ENCODE measurements at places on chromosomes 1 and 21. TPM values are rescaled to one million over a fixed set of nuclear protein-coding genes. Genes with fewer than 3 reads are reported as not detected.

GRCh38 chr1:3948344-3948743 lies 48.3 kb upstream of the C1orf174 start:
- DNase-seq, result no peak
- no peak overlapping the region for H3K27ac ChIP-seq
- no peaks in the 10 kb centered on the region for H3K36me3 ChIP-seq
- no peak overlapping the region for H3K4me3 ChIP-seq

DNA sequence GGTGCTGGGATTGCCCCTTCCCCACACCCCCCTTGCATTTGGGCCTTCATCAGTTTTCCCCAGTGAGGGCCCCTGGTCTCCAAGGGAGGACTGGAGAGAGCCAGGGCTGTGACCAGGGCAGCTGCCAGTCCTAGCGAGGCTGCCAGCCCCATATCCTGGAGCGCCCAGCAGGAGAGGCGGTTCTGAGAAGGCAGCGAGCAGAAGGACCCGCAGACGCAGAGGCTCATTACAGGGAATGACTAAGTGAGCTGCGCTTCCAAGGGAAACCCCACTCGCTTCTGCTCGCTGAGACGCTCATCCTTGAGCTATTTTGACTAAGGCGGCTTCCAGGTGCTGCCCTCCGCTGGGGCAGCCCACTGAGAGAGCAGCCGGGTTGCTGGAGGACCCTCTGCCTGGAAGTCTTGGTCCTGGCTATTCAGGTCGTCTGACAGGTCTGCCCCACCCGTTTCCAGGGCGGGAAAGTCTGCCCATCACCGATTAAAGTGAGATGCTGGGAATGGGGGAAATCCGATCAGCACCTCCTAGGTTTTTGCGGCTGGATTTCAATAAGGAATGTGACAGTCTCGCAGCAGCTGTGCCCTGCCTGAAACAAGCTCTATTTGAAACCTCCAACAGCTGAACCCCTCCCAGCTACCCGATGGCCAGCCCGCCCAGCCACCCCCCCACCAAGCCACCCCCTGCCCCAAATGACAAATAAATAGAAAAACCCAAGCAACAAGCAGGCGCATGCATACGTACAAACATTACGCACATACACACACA lies 2.8 kb downstream of the KCNN3 start:
- H3K4me3 ChIP-seq, result no peak overlapping the region
- no peaks in the 10 kb centered on the region for H3K36me3 ChIP-seq
- DNase-seq, result no peak
- H3K27me3 ChIP-seq, result peaks cover 2% of the 10 kb centered on the region

Gene MIXL1
- 0.69 TPM for total RNA-seq

Gene FCAMR
- not detected for total RNA-seq

Gene ATP1A4
- not detected for total RNA-seq

GRCh38 chr1:47230692-47231300 lies 1.2 kb downstream of the TAL1 start:
- no peak for DNase-seq
- H3K4me1 ChIP-seq, result no peaks in the 10 kb centered on the region
- no peak overlapping the region for H3K4me3 ChIP-seq
- no peak overlapping the region for H3K27ac ChIP-seq

Gene OR2AK2
- total RNA-seq, result not detected

- H3K36me3 ChIP-seq, result no peaks in the 10 kb centered on the region
- no peak for DNase-seq
- H3K4me3 ChIP-seq, result no peak overlapping the region
- H3K27me3 ChIP-seq, result no peaks in the 10 kb centered on the region
- H3K4me1 ChIP-seq, result no peaks in the 10 kb centered on the region
These were observed 22.8 kb downstream of the ERG start for GRCh38 chr21:38475519-38475918.

Gene PRELP
- not detected for total RNA-seq

DNA sequence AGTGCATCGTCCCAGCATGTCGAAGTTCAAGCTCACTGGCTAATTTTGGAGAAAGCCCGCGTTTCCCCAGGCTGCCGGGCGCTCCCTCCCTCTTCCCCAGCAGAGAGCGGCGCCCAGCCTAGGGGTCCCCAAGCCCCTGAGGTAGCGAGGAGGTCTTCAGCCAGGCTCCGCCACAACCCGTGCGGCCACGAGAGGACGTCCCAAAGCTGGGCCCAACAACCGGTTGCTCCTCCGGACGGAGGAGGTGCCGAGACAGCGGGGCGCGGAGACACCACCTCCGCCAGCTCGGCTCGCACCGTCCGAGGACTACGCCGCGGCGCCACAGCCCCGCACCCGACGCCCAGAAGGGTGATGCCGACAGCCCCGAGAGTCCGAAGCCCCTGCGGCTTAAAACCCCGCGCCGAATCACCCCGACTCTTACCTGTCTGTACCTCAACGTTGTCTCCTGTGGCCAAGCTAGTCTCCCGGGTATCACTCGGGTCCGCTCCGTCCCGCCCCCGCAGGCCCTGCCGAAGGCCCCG lies at the start of gene DENND2C:
Gene DENND2C (minus strand): TSS at position 488 of the 521 bp plus-strand sequence. CDS start 44,065 bp downstream, outside the sequence.
- peak within 1 kb of the TSS; percentile 71 for H3K4me3 ChIP-seq
- DNase-seq, result no peak
- peaks cover 2% of the 10 kb centered on the region for H3K27me3 ChIP-seq
- no peak within 1 kb of the TSS for H3K27ac ChIP-seq

Gene DNASE2B
- total RNA-seq, result not detected

Gene GREM2
- total RNA-seq, result not detected

- no peaks in the 10 kb centered on the region for H3K27me3 ChIP-seq
- no peak for DNase-seq
- peak overlapping the region; percentile 11 for H3K4me3 ChIP-seq
- H3K4me1 ChIP-seq, result no peaks in the 10 kb centered on the region
- H3K36me3 ChIP-seq, result no peaks in the 10 kb centered on the region
- H3K27ac ChIP-seq, result no peak overlapping the region
These were observed 4.1 kb downstream of the SAMSN1 start for GRCh38 chr21:14541841-14542490.

Gene MX2
- total RNA-seq, result 56.7 TPM

DNA sequence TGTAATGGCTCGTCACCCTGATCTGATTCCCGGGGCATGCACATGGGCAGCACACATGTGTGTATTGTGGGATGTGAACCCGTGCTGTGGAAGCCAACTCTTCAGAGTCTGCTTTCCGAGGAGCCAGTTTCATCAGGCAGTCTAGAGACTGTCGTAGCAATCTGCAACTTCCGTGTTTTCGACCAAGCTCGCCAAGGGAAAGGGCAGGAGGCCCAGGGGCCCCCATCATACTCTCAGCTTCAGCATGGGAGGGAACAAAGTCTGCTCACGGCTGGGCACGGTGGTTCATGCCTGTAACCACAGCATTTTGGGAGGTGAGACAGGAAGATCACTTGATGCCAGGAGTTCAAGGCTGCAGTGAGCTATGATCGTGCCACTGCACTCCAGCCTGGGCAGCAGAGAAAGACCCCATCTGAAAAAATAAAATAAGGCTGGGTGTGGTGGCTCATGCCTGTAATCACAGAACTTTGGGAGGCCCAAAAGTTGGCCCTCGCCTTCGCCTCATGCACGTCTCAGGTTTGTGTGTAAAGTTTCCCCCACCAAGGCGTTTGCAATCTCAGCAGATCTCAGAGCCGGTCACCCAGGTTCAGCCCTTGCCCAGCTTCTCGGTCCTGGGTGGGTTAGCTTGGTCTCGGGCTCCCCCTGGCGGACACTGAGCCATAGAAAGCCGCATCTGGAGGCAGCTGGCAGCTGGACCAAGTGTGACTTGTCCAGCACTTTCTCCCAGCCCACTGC lies 48.5 kb upstream of the SLC25A33 start:
- no peaks in the 10 kb centered on the region for H3K4me1 ChIP-seq
- no peaks in the 10 kb centered on the region for H3K36me3 ChIP-seq
- no peak overlapping the region for H3K4me3 ChIP-seq
- peak; percentile 69 for DNase-seq
- H3K27ac ChIP-seq, result peak overlapping the region; percentile 72

- no peak overlapping the region for H3K27ac ChIP-seq
- DNase-seq, result no peak
- H3K4me1 ChIP-seq, result no peaks in the 10 kb centered on the region
These were observed 30.3 kb downstream of the NHLH2 start for GRCh38 chr1:115810609-115811008.

Gene NBPF20
- 3.5 TPM for total RNA-seq

DNA sequence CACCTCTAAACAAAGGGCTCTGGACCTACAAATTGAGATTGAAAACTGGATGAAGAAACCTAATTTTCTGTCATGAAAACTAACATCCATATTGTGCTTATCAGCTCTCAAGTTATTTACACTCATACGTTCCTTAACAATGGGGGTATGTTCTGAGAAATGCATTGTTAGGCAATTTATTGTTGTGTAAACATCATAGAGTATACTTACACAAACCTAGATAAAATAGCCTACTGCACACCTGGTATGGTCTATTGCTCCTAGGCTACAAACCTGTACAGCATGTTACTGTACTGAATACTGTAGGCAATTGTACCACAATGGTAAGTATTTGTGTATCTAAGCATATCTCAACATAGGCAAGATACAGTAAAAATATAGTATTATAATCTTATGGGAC lies 191.4 kb downstream of the TM2D1 start:
- no peak for DNase-seq
- H3K27me3 ChIP-seq, result peaks cover 2% of the 10 kb centered on the region
- H3K36me3 ChIP-seq, result no peaks in the 10 kb centered on the region
- H3K4me1 ChIP-seq, result no peaks in the 10 kb centered on the region
- no peak overlapping the region for H3K4me3 ChIP-seq

DNA sequence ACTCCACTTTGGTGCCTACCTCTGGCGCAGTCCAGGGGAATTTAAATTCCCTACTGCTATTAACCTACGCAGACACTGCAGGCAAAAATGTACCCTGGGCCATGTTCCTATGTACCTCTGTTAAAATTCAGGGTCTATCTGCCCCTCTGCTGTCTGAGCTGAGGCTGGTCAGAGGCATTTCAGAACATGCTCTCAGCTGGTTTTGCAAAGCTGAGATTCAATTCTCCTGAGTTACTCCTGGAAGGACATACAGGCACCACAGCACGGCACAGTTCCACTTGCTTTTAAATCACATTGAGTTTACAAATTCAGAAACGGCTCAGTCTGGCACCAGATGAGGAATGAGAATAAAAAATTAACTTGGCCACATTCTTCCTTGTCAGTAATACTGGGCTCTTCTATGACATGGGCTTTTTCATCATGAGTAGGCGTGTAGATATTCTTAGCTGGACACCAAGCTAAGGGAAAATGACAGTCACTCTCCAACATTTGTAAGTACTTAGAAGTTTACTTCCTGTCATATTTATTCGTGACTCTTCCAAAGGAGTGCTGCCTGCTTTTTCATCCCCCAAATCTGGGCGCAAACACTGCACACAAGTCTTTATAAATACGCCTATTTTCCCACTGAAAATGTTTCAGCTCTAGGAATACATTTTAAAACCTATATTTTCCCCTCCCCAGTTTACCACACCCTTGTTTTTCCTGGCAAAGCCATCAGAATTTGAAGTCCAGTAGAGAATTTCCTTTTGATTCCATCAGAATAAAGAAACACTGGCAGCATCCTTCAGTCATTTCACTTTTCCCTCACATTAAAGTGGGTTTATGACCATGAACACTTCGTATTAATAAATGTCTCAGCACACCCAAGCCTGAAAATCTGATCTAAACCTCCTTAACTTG lies 1.9 kb downstream of the C1orf198 start:
- DNase-seq, result no peak
- no peaks in the 10 kb centered on the region for H3K36me3 ChIP-seq
- peak overlapping the region; percentile 82 for H3K27ac ChIP-seq
- peaks cover 30% of the 10 kb centered on the region for H3K4me1 ChIP-seq

Gene ERICH3
- total RNA-seq, result not detected

- no peak overlapping the region for H3K27ac ChIP-seq
- peaks cover 2% of the 10 kb centered on the region for H3K36me3 ChIP-seq
- no peaks in the 10 kb centered on the region for H3K27me3 ChIP-seq
- peaks cover 16% of the 10 kb centered on the region for H3K4me1 ChIP-seq
- H3K4me3 ChIP-seq, result no peak overlapping the region
These were observed 1.3 kb upstream of the TXNIP start for GRCh38 chr1:145997718-145998023.

- 0 out of 2 replicates have a peak, but pooled peaks cover 2% of the 10 kb centered on the region for H3K36me3 ChIP-seq
- DNase-seq, result no peak
- no peak overlapping the region for H3K4me3 ChIP-seq
- H3K27me3 ChIP-seq, result no peaks in the 10 kb centered on the region
- no peak overlapping the region for H3K27ac ChIP-seq
These were observed 82.4 kb upstream of the CD1D start for GRCh38 chr1:158098256-158098655.

Gene CD160
- total RNA-seq, result not detected

GRCh38 chr1:179031284-179031683 lies 5.6 kb downstream of the FAM20B start:
- H3K36me3 ChIP-seq, result no peaks in the 10 kb centered on the region
- no peak for DNase-seq
- H3K4me1 ChIP-seq, result peaks cover 42% of the 10 kb centered on the region
- H3K27ac ChIP-seq, result no peak overlapping the region

DNA sequence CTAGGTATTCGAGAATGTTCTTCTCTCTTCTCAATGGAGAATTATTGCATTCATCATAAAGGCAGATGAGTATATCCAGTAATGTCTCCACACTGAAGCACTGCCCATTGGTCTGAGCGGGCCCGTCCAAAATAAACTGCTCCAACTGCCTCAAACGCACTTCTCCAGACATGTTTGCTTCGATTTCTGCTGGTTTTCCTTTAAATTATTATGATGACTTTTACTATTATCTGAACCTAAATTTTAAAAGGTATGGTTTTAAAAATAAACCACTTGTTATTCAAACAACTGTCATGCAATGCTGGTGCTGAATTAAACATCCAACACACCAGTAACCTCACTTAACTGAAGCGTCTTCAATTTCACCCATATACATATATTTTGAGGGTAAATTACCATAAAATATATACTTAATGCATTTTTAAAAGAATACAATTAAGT lies 1.3 kb downstream of the CDC42BPA start:
- H3K36me3 ChIP-seq, result no peaks in the 10 kb centered on the region
- peak overlapping the region; percentile 97 for H3K4me3 ChIP-seq
- H3K27ac ChIP-seq, result peak overlapping the region; percentile 90
- H3K27me3 ChIP-seq, result no peaks in the 10 kb centered on the region
- DNase-seq, result no peak

Gene BTBD19
- 2.6 TPM for total RNA-seq

Gene RAB7B
- total RNA-seq, result 0.05 TPM

DNA sequence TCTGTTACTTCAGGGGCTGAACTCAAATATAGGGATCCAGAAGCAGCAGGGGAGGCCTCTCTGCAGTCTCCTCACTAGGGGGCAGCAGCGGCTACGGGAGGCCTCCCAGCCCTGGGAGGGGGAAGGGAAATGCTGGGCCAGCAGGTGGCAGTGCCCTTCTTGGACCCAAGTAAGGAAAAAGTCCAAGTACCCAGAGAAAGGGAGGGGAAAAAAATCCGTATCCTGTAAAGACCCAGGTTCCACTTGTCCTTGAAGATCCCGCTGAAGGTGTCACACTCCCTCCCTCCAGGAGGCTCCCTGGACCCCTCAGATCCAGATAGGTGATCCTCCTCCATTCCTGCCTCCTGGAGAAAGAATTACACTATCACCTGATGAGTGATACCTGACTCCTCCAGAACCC lies 14.1 kb upstream of the NUAK2 start:
- H3K4me3 ChIP-seq, result no peak overlapping the region
- DNase-seq, result no peak
- no peak overlapping the region for H3K27ac ChIP-seq
- no peaks in the 10 kb centered on the region for H3K36me3 ChIP-seq
- 0 out of 2 replicates have a peak, but pooled peaks cover 3% of the 10 kb centered on the region for H3K4me1 ChIP-seq

All from Panc1 (cell line).